ENCODE measurements at places on chromosomes 6 and 20.

- no peak for DNase-seq
Observed at GRCh38 chr20:1500496-1500895, 9.3 kb upstream of the SIRPB2 start.

- no peak for DNase-seq
Observed at GRCh38 chr6:20873425-20874190, 339.4 kb downstream of the CDKAL1 start.

DNA sequence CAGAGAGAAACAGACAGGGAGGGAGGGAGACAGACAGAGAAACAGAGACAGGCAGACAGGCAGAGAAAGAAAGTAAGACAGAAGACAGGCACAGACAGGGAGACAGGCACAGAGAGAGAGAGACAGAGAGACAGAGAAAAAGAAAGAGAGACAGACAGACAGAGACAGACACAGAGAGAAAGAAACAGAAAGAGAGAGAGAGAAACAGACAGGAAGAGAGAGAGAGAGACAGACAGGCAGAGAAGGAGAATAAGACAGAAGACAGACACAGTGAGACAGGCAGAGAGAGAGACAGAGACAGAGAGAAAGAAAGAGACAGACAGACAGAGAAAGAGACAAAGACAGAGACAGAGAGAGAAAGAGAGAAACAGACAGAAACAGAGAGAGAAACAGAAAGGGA lies 754.8 kb upstream of the DEFB115 start:
- no peak for DNase-seq

DNA sequence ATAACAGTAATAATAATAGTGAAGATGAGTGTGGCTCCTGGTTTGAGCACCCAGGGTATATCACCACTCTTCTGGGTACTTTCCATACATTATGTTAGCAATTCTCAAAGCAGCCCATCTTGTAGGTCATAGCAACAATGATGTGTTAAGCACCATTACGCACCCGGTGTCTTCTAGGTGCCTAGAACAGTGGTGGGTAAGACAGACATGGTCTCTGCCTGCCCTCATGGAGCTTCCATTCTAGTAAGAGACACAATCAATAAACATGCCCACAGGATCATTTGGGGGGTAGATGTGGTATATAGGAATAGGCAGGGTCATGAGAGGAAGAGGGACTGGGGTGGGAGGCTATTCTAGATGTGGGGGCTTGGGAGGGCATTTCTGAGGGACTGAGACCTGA lies 21.0 kb upstream of the OCSTAMP start:
- no peak for DNase-seq

DNA sequence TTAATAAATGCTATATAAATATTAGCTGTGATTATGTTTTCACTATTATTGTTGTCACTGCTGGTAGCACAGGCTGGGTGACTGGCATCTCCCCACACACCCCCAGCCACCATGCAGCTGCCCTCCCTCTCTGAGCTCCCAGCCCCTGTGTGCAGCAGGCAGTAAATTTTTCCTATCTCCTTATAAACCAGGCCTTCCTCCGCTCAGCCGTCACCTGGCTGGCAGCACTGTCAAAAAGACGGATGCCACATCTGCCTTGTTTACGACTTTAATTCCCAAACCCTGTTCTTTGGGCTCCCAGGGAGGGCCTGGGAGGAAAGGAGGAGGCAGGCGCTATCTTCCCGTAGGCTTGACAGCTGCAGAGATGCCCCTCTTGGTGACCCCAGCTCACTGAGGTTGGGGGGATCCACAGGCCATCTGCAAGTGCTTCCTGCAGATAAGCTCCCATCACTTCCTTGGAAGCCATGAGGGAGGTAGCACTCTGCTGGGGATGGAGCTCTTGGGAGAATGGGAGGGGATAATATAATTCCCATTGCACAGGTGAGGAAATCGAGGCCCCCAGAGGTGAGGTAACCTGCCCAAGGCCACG lies 94.5 kb downstream of the GRM4 start:
- DNase-seq = no peak

GRCh38 chr6:42250274-42250931 lies 32.7 kb upstream of the MRPS10 start:
- DNase-seq = no peak

DNA sequence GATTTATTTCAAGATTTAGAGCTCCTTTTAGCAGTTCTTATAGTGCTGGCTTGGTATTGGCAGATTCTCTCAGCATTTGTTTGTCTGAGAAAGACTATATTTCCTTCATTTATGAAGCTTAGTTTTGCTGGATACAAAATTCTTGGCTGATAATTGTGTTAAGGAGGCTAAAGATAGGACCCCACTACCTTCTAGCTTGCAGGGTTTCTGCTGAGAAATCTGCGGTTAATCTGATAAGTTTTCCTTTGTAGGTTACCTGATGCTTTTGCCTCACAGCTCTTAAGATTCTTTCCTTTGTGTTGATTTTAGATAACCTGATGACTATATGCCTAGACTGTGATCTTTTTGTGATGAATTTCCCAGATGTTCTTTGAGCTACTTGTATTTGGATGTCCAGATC lies 114.3 kb downstream of the AIG1 start:
- no peak for DNase-seq

GRCh38 chr6:27495386-27496135 lies 22.7 kb upstream of the ZNF184 start:
- DNase-seq = peak; percentile 78

GRCh38 chr20:50141018-50141675 lies 12.4 kb downstream of the PEDS1 start:
- DNase-seq = no peak

- DNase-seq = no peak
Observed at GRCh38 chr6:37891072-37891471, 71.5 kb downstream of the ZFAND3 start.

DNA sequence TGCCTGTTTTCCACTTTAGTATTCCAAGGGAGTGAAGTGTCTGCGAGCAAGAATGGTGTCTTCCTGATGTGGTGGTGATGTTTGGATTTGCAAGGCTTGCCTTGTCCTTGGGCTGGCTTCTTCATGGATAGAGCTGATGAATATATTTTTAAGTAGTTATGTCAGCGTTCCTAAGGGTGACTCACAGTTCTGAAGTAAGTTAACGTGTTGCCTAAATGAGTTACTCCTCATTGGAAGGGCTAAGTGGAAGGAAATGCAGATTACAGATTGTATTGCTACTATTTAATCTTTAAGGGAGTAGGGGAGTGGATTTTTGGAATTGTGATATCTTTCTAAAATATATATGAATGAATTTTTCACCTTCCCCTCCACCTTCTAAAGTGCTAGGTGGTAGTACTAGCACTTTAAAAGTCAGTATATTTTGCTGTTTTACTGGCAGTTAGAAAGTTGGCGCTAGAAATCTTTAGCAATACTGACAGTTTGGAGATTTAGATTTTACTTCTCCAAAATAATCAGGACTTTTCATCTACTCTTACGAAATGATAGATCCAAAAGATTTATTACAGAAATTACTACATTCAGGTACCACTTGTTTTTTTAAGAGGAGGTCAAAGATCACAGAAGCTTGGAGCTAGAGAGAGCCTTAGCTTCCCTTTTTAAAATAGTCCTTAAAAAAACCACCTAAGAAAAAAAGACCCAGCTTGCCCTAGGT lies 197.4 kb downstream of the JARID2 start:
- DNase-seq = peak; percentile 39

- DNase-seq = no peak
Observed at GRCh38 chr20:41989935-41990635, 371.9 kb upstream of the CHD6 start.

Data from fibroblast of the conjunctiva (primary cell).